ENCODE measurements at places on chromosomes 13 and 19. TPM values are rescaled to one million over a fixed set of nuclear protein-coding genes. Genes with fewer than 3 reads are reported as not detected.

DNA sequence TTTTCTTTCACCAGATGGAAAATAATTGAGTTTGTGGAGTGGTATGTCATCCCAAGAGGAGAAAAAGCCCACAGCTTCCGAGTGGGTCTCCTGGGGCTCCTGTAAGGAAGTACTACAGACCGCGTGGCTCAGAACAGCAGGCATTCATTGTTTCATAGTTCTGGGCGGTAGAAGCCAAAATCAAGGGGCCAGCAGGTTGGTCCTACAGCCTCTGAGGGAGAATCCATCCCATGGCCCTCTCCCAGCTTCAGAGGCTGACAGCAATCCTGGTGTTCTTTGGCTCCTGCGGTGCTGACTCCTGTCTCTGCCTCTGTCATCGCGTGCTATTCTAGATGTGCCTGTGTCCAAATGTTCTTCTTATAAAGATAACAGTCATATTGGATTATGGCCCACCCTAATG, 362.6 kb downstream of the FGF14 start:
- H3K4me3 ChIP-seq = no peak overlapping the region
- DNase-seq = no peak
- no peaks in the 10 kb centered on the region for H3K4me1 ChIP-seq
- H3K27ac ChIP-seq = peak overlapping the region; percentile 19

Gene CERS1
- total RNA-seq = 0.56 TPM

DNA sequence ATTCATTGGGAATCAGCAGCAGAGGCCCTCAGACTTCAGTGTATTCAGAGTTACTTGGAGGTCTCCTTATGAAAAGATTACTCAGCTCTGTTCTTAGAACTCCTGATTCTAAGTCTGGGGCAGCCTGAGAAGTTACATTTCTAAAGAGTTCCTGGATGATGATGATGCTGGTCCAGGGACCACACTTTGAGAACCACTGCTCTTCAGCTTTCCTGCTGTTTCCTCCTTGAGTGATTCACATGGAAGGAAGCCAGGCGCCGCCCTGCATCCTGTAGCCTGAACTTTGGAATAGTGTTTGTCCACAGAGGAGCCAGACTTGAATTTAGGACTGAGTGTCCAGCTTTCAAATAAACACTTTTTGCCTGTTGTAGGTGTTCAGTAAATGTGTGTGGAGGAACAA, 2.9 kb downstream of the CEBPG start:
- H3K27ac ChIP-seq = peak overlapping the region; percentile 98
- H3K4me3 ChIP-seq = no peak overlapping the region
- H3K27me3 ChIP-seq = no peaks in the 10 kb centered on the region
- H3K36me3 ChIP-seq = peaks cover 28% of the 10 kb centered on the region
- H3K4me1 ChIP-seq = peaks cover 45% of the 10 kb centered on the region

DNA sequence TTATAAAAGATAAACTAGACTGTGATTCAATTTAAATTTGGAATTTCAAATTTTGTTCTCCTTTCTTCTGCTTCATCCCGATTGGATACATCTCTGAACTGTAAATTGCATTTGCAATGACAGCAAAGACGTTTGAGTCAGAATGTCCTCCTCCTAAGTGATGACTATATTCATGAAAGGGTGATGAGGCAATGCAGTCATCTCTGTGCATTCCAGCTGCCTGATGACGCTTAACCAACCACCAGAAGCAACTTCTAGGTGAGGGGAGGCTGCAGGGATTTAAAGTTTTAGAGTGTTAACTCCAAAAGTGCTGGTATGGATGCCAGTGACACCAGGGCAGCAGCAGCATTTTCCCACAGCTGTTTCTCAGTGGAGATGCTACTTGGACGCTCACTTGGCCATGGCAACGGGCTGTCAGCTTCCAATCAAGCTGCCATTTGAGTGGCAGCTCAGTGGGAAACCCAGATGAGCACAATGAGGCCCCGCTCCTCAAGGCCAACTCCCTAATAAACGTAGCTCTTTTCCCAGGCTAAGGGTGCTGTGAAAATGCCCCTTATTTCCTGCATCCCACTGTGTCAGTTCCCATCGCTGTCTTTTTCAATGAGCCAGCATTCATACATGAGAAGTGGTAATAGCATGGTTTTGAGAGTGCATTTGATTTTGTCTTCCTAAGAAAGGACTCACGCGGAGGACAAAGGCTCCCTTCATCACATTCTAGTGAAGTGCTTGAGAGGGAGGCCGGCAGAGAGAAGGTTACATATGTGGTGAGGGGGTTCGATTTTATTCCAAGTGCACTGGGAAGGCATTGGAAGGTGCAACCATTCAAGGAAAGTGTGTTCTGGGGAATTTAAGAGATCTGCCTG, 45.2 kb upstream of the AMER2 start:
- H3K36me3 ChIP-seq = no peaks in the 10 kb centered on the region
- no peak for DNase-seq
- no peak overlapping the region for H3K4me3 ChIP-seq
- H3K27ac ChIP-seq = no peak overlapping the region
- no peaks in the 10 kb centered on the region for H3K27me3 ChIP-seq

Gene ARL11
- 0.11 TPM for total RNA-seq

DNA sequence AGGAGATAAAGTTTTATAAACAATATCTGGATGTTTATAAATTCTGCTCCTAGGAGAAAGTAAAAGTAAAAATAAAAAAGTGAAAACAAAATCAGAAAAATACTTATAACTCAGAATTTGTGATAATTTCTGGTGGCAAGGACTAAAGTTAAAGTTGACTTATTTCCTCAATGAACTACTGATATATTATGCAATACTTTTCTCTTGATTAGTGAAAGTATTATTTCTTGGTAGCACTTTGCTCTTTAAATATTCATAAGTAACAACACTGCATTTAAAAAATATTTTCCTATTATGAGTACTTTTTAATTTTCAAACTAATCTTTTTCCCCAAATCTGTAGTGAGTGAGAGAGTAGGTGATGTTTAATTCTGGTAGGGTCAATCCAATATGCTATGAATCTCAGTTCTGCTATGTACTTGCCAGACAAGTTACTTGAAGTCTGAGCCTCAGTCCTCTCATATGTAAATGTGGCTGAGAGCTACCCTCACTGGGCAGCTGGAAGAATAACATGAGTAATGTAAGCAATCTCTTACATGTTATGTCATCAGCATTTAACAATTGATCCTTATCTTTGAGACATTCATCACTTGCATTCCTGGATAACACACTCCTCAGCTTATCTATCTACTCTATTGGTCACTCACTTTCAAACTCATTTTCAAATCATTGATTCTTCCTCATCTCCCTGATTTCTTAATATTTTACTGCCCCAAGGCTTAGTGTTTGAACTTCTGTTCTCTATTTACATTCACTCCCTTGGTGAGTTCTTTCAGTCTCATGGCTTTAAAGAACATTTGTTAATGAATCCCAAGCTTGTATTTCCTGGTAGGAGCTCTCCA, 239.0 kb downstream of the RGCC start:
- no peak overlapping the region for H3K27ac ChIP-seq
- no peaks in the 10 kb centered on the region for H3K27me3 ChIP-seq
- DNase-seq = no peak

Gene GRIK5
- total RNA-seq = 2.8 TPM

GRCh38 chr13:76796851-76797250, 89.4 kb downstream of the KCTD12 start:
- H3K27ac ChIP-seq = no peak overlapping the region
- no peak for DNase-seq
- no peak overlapping the region for H3K4me3 ChIP-seq
- no peaks in the 10 kb centered on the region for H3K36me3 ChIP-seq
